CD4-positive, alpha-beta T cell treated with Interleukin-15 for 1 hour (primary cell): ENCODE measurements at places on chromosomes 1 and 21.

- peak; percentile 11 for DNase-seq
Observed at GRCh38 chr1:30677471-30677870, 45.9 kb downstream of the MATN1 start.

DNA sequence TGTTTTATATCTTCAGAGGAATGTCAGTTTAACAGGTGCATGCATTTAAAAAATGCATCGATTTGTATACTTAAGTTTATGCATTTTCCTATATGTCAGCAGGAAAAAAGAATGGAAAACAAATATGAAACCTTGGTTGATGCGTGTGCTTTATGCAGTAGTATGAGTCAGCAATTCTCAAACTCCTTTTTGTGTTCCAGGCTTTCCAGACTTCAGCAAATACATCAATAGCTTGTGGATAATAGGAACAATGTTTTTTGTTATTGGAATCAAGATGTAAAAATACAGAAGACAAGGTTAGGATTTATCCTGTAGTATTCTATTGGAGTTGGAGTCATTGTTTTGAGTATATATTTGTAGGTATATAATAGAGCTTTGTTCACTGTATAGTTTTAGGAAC is 45.2 kb downstream of the CHODL start:
- no peak for DNase-seq

- DNase-seq: no peak
Observed at GRCh38 chr1:157658571-157658970, 42.0 kb downstream of the FCRL3 start.

DNA sequence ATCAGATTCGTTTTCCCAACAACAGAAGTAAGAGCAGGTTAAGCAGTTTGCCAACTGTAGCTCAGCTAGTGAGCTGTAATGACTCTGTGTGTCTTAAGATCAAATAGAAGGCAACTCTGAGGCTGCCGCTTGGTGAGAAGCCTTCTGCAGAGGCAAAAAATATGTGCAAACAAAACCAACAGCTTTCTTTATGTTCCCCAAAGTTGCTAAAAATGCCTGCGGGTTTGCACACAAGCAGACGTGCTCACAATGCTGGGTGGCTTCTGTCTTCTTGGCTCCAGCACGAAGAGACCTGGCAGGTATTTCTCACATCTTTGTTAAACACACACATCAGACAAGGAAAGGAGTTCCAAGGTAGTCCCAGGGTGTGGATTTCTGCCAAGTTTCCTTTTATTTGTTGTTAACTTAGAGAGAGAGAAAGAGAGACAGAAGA is 158.9 kb upstream of the JUN start:
- DNase-seq: no peak

DNA sequence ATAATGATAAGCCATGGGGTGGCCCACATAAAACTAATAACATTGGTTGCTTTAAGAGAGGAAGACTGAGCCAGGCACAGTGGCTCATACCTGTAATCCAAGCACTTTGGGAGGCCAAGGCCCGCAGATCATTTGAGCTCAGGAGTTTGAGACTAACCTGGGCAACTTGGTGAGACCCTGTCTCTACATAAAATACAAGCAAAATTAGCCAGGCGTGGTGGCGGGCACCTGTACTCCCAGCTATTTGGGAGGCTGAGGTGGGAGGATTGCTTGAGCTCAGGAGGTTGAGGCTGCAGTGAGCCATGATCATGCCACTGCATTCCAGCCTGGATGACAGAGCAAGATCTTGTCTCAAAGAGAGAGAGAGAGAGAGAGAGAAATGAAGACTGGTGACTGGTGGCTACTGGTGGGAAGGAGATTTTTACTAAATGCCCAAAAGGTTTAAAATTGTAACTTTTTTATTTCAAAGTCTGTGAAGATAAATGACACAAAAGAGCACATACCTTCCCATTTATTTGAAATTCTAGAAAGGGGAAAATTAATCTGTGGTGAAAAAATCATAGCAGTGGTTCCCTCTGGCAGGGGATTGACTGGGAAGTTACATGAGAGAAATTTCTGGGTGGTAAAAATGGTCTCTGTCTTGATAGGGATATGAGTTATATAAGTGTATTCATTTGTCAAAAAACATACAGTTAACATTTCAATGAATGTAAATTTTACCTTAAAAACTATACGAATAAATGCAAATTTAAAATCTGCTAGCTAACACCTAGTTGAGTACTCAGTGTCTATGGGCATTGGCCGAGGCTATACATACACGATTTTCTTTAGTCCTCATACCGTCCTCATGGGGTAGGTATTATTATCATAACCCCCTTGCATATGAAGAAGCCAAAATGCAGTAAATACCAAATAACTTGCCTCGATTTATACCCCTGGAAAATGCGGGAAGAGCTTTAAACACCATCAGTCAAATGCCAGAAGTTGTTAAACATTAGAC is 2.2 kb upstream of the NBPF1 start:
- DNase-seq: no peak

- DNase-seq: no peak
Observed at GRCh38 chr21:32278103-32278502, 746 bp downstream of the MIS18A start.

GRCh38 chr21:38460171-38460742 is 38.0 kb downstream of the ERG start:
- no peak for DNase-seq

- no peak for DNase-seq
Observed at GRCh38 chr1:26259005-26259404, 20.9 kb upstream of the SH3BGRL3 start.

DNA sequence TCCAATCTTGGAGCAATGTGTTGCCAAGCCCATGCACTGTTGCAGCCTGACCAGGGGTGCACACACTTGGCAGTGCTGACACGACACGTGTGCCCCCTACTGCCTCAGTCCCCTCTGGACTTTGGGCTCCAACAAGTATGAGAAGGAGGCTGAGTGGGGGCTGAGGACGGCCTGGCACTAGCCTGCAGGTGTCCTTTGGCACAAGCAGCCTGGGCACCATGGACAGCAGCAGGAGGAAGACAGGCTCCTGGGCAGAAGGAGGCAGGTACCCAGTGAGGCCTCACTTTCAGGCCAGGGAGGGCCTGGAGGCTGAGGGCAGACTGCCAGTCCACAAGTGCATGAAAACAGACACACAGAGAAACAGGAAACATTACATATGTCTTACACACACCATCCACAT is 1702.9 kb upstream of the B3GALT2 start:
- DNase-seq: no peak

GRCh38 chr1:158810311-158810710 is 20.8 kb upstream of the MNDA start:
- no peak for DNase-seq

DNA sequence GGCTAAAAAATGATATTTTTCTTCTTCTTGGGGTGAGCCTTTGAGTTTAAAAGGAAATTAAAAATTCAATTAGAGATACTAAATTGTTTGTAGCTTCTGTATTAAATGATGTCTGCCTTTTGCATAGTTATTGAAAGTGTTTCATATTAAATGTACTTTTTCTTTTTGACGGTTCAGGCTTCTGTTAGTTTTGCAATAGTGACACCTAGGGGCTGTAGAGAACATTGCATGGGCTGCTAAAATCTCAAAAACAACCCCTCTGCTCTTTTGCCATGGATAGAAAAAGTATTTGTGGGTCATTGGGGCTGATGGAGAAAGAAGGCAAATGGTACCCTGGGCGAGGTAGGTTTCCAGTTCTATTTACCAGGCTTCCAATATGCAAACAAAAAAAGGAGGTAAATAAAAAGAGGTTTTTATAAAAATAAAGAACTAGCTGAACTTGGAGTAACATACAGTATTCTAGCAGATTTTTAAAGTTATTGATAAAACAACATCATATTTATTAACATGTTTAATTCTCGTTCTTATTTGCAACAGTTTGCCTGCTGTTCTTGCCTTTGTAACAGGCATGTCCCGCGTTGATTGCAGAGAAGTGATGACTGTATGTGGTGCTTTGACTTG is 115.4 kb upstream of the HOOK1 start:
- peak; percentile 19 for DNase-seq

- DNase-seq: no peak
Observed at GRCh38 chr21:14711287-14711686, 165.2 kb upstream of the SAMSN1 start.

DNA sequence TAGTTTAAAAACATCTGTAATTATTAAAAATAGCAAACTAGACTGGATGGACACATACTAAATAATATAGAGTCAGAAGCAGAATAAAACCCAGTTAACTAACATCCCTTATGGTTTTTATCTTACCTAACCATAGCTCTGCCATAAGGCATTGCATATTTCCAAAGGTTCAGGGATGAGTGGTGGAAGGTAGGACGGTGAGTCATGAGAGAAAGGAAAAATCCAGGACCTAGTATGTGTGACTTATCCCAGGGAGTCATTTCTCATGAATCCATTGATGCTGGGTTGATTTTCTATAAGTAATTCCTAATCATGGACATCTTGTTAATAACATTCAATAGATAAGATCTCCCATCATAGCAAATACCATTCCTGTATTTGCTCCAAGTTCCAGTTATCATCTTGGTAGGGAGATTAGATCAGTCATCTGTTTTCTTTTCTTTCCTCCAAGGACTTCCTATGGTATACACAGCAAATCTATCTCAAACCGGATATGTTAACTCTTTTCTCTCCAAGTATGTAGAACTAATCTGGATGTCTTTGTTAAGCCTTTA is 490.7 kb upstream of the B3GALT2 start:
- DNase-seq: no peak

DNA sequence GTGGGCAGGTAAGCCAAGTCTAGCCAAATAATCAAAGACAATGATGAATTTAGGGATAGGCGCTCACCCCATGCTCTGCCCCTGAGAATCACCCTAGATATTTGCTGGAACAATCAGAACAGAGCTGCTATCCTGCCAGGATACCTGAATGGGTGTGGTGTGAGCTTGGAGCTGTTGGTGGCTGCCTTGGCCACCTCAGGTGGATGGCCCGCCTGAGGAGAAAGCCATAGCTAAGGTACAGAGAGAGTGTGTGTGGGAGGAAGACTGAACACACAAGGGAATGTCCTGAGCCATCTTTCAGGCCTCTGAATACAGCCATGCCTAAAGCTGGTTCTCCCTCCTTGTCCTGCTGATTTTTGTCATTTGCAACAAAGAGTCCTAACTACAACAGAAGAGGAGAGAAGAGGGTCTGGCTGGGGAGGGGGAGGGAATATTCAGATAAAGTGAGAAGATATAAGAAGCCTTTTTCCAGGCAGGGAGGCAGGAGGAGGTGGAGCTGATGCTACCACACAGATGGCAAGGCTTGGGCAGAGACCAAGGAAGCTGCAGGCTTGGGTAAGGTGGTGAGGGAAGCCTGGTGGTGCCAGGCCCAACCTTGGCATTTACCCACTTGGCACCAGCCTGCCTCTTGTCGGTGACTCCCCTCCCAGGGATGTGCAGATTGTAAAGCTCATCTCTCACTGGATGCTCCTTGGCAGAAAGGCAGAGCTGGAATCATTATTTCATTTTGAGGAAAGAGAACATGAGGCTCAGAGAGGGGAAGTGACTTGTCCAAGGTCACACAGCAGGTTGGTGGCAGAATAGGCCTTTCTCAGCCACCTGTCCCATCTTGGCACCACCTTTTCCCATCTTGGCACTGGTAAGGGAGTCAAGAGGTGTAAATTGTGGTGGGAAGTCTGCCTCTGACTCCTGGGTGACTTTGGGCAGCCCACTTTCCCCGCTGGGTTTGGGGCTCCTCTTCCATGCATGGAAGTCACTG is 49.7 kb downstream of the NKAIN1 start:
- DNase-seq: no peak

DNA sequence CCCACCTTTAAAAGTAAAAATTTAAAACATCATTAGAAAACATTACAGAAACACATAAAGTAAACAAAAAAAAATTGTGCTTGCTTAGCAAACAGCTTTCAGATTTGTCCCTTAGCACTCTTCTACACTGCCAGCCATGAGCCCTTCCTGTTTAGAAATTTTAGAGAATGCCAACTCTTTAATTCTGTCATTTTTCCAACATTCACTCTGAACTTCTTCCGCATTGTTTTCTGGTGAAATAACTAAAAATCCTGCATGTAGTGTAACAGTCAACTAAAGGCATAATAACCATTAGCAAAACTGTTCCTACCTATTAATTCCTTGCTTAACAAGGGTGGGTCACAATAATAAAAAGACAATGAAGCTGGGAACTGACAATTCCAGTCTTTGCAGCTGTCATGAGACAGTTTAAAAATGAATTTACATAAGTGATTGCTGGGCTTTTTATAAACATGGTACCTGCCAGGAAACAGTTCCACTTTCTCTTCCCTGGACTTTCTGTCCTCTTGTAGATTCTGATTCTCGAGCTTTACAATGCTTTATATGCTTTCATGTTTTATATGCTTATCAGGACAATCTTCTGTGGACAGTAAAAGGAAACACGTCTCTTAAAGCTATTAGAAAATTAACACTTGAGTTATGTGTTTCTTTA is 19.0 kb downstream of the GNG12 start:
- no peak for DNase-seq

- DNase-seq: no peak
Observed at GRCh38 chr1:209106237-209106741, 477.2 kb upstream of the CAMK1G start.

- no peak for DNase-seq
Observed at GRCh38 chr1:184408580-184408979, 21.8 kb downstream of the C1orf21 start.

DNA sequence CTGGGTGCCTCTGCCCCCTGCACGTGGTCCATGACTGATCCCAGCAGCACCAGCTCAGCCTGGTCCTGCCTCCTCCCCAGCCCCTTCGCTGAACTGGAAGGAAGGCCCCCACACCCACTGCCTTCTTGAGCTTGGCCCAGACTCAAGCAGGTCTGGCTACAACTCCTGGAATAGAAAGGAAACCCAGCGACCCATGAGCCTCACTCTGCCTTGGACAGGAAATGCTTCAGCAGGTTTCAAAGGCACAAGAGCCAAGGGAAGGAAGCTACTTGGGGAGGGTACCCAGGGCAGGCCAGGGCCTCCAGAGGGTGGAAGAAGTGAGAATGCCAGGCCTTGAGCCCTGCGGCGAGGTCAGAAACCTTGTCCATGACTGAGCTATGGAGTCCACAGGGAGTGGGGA is 35.9 kb upstream of the RD3 start:
- no peak for DNase-seq

GRCh38 chr1:112737573-112737972 is 22.4 kb upstream of the PPM1J start:
- DNase-seq: no peak

GRCh38 chr1:19635646-19636045 is 8.5 kb upstream of the NBL1 start:
- no peak for DNase-seq

- DNase-seq: no peak
Observed at GRCh38 chr21:25831300-25831960, 96.7 kb downstream of the GABPA start.

DNA sequence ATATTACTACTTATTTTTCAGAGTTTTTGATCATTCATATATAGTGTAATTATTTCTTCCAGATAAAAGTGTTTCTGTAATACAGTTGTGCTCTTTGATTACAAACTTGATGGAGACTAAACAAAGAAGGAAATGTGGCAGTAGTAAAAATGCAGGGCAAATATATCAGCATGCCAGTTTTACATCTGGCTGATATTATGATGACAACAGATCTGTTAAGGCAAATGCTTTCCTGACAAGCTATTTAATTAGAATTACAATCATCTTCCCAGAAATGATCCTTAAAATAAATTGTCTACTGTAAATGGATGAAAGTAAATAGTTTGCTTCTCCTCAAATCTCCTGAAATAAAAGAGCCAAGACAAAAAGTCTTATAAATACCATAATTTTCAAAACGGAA is 1659.8 kb downstream of the BRINP3 start:
- DNase-seq: no peak

- DNase-seq: no peak
Observed at GRCh38 chr1:44829506-44830384, 13.3 kb downstream of the PTCH2 start.
